Activated CD8-positive, alpha-beta T cell treated with anti-CD3 and anti-CD28 coated beads for 36 hours (primary cell): ENCODE measurements at places on chromosomes 11 and 22. TPM values are rescaled to one million over a fixed set of nuclear protein-coding genes. Genes with fewer than 3 reads are reported as not detected.
A peak's percentile ranks its signal among the peaks of the same experiment; 100 is the strongest.

ZDHHC13 gene
- total RNA-seq = 17.2 TPM

DNA sequence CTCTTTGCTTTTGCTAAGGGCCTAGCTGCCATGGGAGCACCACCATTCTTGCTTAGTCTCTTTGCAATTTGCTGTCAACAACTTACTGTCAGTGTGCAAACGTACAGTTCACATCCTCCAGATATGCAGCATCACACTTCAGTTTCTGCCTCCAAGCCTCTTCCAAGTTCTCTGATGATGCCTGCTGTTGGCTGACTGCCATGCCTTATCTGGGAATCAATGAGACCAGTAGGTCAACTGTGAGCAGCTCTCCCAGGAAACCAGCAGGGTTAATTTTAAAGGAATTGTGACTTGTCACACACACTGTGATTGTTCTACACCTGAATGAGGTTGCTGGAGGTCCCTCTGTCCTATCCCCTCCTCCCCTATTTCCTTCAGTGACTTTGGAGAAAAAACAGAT lies 56.0 kb downstream of the COPB1 start:
- DNase-seq = no peak

DNA sequence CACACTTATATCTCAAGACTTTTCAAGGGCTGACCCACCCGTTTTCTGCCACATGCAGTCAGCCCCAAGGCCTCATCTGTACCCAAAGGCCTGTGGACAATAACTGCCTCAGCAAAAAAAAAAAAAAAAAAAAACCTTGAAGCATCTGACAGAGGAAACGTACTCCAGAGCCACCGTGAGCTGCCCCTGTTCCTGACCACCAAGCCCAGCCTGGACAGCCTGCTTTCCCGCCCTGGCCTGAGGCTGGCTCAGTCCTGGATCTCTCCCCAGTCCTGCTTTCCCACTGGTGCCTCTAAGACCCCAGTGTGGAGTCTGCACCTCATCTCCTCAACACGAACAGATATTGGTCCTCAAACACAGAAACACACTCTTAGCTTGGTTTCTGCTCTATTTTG lies 66.5 kb downstream of the SLC35F2 start:
- DNase-seq = no peak

- no peak for DNase-seq
Measured at GRCh38 chr22:42364604-42365110, 67.5 kb downstream of the NFAM1 start.

ZNF408 gene
- total RNA-seq = 9.7 TPM

- DNase-seq = no peak
Measured at GRCh38 chr11:125263268-125263790, 98.8 kb downstream of the PKNOX2 start.

GRCh38 chr11:103980108-103980507 lies 56.3 kb upstream of the DDI1 start:
- no peak for DNase-seq

DNA sequence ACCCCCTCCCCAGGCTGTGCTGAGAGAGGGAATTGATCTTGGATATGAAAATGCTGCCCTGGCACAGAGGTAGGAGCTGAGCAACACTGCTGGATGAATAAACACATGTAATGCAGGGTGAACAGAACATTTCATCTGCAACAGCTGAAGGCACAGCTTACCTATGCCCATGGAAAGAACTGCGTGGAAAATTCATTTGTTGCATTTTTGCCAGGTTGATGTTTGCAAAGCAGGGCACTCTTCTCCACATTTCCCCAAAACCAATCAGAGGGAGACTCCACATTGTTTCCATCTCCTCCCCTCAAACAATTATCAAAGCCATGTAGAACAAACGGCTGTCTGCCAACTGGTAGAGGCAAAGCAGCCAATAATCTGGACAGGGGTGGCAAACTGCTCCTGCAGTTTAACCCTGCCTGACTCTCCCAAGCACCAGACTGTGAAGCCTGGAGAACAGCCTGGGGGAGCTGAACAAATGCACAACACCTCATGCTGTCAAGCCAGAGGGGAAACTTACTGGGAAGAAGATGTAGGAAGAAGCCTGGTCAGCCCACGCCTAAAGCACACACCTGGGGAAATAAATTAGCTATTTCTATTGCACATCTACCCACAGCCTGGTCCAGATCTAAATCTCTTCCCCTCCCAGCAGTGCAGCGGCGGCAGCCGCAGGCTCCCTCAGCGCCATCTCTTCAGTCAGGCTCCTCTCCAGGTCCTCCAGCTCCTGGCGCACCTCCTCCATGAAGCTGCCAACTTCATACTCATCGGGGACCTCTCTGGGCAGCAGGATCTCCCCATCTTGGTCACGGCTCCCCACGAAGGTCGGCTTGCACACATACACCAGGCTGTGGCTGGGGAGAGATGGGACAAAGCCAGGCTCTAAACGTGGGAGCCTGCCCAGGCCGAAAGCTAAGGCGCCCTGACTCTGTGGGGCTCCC lies 44.3 kb downstream of the DKK3 start:
- DNase-seq = no peak

GRCh38 chr11:44266056-44266780 lies 43.7 kb downstream of the ALX4 start:
- no peak for DNase-seq

FAM180B gene
- total RNA-seq = not detected

GRCh38 chr11:3837793-3838192 lies 3.0 kb downstream of the RHOG start:
- DNase-seq = no peak

DNA sequence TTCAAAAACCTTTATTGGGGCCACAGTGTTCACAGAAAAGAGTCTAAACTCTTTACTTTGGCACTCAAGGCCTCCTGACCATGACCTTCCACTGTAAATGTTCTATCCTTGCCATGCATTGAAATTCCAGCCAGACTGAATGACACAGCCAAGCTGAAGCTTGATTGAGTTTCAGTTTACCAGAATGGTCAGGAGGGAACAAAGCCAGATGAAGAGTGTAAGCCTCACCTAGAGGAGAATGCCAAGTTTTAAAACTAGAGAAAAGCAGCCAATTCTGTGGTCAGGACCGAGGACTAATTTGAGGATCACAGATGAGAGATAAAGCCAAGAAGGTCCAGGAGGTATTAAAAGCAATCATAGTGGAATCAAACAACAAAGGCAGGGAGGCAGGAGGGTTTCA lies 215.3 kb downstream of the KCNA4 start:
- no peak for DNase-seq

- no peak for DNase-seq
Measured at GRCh38 chr11:6727971-6728760, 43.6 kb downstream of the OR2AG2 start.

SAA2 gene
- not detected for total RNA-seq

DNA sequence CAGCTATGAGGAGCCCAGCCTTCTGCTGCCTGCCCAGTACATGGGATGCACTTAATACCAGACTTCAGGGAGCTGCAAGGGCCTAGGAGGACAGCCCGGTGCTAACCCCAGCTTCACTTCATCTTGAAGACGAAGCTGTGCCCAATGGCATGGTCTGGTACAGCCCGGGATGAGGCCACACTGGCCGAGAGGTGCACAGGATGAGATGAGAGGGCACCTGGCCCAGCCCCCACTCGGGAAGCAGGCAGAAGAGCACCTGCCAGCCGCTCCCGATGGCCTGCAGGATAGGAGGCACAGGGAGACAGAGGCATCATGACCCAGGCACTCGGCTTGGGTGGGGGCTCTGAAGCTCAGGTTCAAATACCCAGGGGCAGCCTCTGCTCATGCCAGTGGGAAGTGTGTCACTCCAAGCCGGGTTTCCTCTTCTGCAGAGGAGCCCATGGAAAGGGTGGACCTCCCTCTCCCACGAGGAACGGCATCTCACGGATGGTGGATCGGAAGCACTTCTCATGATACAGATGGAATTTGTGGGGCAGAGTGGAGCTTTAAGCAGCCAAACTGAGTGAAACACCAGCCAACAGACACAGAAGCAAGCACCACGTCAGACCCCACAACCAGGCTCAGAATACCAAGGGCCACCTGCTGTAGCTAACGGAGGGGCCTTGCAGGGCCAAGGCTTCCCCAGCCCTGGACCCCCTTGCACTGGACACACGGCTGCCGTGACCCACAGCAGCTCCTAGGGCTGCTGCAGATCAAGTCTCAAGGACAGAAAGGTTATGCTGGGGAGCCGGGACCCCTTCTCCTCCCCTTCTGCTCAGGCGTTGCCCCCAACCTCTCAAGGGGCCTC lies 875.2 kb downstream of the BRD1 start:
- no peak for DNase-seq

- no peak for DNase-seq
Measured at GRCh38 chr11:15189641-15190365, 75.1 kb downstream of the INSC start.

GRCh38 chr11:73141031-73141308 lies 1.1 kb downstream of the FCHSD2 start:
- peak; percentile 59 for DNase-seq

DNA sequence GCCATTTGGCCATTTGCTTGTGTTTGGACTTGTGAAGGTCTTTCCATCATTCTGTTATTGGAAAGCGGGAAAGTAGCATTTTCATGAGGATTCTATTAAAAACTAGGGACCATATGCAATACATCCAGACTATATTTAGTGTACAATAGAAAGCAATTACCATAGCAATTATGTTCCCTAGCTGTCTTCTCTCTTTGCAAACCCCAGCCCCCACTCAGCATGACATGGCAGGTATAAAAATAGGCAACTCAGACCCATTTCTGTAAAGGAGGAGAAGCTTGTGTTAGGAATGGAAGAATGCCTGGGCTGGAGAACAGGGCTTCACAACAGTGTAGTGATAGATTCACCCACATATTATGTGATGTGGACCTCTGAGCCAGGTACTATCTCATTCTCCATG lies 12.4 kb downstream of the OR51B6 start:
- DNase-seq = no peak

PITPNM1 gene
- total RNA-seq = 88.1 TPM

YPEL4 gene
- total RNA-seq = 0.54 TPM

DNA sequence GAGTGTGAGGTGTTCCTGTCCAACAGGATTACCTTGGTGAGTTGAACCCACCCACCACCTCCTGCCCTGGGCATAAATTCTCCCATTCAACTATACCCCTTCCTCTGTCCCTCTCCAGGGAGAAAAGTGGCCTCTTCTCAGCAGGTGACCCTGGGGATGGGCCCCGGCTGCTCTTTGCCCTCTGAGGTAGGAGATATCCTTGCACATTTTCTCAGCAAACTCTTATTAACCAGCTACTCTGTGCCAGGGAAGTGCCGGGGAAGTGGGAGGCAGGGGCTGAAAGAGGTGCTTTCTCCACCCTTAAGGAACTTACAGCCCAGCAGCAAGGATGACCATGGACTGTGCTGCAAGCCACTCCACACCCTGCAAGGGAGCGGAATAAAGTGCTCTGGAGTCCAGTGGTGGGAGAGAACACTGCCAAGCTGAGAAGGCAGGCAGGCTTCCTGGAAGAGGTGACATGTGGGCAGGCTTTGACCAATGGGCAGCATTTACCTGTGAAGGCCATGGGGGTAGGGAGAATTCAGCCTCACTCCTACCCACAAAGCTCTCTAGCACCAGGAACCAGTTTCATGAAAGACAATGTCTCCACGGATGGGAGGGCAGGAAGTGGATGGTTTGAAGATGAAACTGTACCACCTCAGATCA lies 21.9 kb upstream of the OAF start:
- DNase-seq = no peak

VWCE gene
- 25.8 TPM for total RNA-seq

MUC2 gene
- not detected for total RNA-seq

- DNase-seq = no peak
Measured at GRCh38 chr11:12240677-12241076, 130.3 kb downstream of the MICAL2 start.

- DNase-seq = peak; percentile 51
Measured at GRCh38 chr11:111938687-111939160, 1.6 kb downstream of the DIXDC1 start.

DNA sequence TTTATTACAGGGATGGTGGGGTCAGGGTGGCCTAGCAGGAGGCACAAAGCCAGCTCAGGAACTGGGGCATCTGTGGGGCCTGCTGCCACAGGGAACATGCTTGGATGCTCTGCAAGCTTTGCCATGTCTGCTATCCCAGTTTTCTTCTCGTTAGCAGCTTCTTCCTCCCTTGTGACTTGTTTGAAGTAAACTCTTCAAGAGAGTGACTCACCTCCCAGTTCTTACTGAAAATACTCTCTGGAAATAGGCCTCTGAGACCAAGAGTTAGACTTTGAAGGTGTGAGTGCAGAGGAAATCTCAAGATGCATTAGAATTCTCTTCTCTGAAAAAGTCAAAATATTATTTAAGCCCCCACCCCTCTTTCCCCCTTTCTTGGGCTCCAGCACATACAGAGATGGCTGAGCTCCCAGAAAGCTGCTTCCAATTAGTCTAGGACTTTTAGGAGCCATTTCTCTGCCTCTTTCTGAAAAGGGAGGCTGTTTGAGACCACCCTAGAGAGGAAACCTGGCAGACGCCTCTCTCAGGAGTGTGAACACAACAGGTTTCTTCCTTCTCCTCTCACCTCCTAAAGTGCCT lies 15.1 kb downstream of the CWC15 start:
- DNase-seq = no peak

DNA sequence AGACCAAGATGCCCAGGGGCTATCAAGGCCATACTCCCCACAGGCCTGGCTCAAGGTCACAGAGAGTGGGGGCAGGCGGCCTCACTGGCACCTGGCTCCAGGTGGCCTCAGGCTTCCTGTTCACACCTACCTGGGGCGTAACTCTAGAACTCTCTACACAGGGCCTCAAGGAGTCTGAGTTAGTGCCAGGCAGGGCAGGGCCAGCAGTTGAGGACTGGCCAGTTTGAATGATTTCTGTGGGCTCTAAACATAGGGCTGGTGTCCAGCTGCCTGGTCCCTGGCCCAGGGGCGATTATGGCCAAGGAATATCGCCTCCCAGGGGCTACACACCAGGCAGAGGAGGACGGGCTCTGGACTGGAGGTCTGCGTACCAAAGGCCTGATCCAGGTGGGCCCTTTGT lies 79.2 kb downstream of the WNT7B start:
- no peak for DNase-seq

DNA sequence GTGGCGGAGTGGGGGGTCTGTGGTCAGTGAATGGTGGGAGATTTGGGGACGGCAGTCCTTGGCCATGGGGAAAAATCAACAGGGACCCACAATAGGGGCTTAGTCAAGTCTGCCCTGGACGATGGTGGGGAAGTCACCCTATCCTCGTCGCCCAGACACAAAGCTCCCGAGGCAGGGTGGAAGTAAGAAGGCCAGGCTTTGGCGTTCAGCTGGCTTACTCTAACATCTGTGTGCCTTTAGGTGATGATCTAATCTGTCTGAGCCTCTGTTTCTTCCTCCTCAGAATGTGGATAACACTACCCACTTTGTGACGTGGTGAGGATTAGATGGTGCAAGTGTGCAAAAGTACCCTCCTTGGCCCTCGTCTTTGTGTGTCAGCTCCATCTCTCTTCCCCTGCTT lies 192.2 kb downstream of the ST3GAL4 start:
- DNase-seq = no peak

GNAZ gene
- 0.56 TPM for total RNA-seq

DNA sequence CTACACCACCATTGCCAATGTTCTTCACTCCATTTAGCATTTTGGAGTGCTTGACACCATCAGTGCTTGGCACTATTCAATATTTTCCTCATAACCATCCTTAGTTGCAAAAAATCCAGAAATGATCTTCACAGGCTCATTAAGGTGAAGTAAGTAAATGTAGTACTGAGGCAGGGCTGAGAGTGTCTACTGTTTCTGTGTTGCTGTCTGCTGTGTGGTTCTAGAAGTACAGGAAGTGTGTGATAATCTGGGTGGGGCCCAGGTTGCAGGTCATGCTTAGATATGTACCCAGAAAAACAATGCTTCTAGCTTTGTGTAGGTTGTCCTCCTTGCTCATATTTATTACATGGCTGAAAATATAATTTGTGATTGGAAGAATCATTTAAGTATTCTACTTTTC lies 411.8 kb upstream of the CCDC179 start:
- no peak for DNase-seq

MMP10 gene
- total RNA-seq = not detected

OSM gene
- 44.3 TPM for total RNA-seq

CACNA1I gene
- total RNA-seq = 0.09 TPM

GRCh38 chr22:38721551-38721950 lies 15.8 kb downstream of the GTPBP1 start:
- no peak for DNase-seq
